ENCODE measurements at places on chromosomes 1 and 21.

- DNase-seq, result no peak
Observed at GRCh38 chr1:162010175-162010506, 13.5 kb downstream of the OLFML2B start.

DNA sequence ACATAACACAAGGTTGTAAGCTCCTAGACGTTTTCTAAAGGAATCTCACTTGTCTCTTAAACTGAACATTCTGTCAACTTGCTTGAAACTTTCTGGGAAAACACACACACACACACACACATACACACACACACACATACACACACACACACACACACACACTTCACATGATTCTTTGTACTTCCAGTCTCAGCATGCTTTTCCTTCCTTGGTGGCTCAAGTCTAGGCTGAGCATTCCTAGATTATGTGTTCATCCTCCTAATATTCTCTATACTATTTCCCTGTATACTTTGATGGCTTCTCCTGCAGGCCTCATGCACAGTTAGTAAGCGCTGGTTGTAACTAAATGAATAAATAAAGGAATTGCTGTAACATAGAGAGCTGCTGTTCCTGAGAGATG lies 372.1 kb downstream of the PTPRC start:
- no peak for DNase-seq

GRCh38 chr21:35730325-35730724 lies 330.0 kb downstream of the SETD4 start:
- DNase-seq, result no peak

- DNase-seq, result no peak
Observed at GRCh38 chr1:56835657-56836056, 16.5 kb upstream of the FYB2 start.

- DNase-seq, result no peak
Observed at GRCh38 chr1:206909883-206910318, 11.8 kb downstream of the FCMR start.

DNA sequence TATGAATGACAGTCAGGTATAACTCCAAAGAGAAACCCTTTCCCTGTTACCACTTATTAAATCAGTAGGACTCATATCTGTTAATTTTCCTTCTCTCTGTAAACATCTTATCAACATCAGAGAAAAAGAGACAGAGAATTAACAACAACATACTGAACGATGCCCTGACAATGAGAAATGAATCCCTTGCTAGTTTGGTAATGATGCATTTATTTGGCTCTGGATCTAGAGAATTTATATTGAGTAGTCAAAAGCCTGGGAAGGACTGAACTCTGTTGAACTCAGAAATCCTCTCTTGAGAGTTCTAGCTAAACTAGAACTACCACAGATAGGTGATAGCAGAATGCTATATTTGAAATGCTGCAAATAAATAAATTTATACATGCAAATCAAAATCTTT lies 325.6 kb downstream of the DISC1 start:
- DNase-seq, result no peak

DNA sequence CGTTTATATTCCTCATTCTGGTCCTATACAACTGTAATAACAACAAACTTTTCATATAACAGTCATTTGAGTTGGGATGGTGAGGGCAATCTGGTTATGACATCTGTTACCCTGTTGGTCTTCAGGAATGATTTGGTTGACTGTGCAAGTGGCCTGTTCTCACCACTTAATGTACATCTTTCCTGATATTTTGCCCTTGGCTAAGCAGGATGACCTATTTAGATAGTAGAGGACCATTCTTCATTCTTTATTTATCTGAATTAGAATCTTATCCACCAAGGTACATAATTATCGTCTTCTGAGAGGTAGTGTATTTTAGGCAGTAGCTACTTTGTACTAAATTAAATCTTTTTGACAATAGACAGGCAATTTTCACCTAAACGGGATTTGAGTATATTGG lies 154.3 kb downstream of the DNM3 start:
- DNase-seq, result no peak

DNA sequence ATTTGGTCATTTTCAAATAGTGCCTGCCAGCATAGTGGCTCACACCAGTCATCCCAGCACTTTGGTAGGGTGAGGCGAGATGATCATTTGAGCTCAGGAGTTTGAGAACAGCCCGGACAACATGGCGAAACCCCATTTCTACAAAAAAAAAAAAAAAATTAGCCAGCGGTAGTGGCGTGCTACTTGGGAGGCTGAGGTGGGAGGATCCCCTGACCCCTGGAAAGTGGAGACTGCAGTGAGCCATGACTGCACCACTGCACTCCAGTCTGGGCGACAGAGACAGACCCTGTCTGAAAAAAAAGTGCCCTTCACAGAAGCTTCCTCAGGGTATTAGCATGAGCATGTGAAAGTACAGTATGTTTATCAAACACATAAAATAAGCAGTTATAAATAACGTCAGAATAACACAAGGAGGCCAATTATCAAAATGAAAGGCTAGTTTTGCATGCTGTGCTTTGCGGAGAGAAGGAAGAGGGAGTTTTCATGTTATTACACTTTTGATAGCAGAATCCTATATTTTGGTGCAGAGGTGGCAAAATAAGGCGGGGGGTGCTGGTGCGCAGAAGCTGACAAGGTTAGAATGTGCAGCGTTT lies 781 bp upstream of the METTL13 start:
- peak; percentile 20 for DNase-seq

GRCh38 chr1:178933709-178934490 lies 63.0 kb upstream of the ANGPTL1 start:
- no peak for DNase-seq

DNA sequence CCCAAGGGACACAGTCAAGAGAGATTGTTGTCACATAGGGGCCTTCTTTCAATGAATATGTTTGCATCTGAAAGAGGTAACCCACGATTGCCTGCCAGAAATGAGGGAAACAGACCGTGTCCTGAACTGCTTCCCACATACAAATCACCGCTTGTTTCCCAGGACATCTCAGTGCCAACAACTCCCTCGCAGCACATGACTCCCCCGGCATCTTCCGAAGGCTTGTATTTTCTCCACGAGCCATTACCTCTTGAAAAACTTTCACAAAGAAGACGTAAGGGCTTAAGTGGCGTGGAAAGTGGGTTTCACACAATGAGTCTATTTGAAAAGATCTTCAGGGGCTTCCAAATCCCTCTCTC lies 31.6 kb upstream of the PDE9A start:
- DNase-seq, result no peak

DNA sequence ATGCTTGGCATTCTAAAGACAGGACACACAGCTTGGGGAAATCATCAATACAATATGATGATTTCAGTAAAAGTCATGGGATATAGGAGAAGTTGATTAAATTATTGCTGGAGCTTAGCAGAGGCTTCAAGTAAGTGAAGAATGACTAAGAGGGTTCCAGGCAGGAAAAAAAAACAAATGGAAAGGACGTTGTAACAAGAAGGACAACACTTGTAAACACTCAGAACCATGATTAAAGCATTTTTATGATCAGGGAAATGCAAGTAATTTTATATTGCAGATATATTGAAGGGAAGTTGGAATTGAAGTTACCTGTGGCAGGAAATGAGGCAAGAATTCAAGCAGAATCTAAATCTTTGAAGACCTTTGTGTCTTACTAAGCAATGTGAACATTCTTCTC lies 602.7 kb upstream of the NEGR1 start:
- no peak for DNase-seq

GRCh38 chr1:19360843-19361610 lies 48.9 kb downstream of the SLC66A1 start:
- DNase-seq, result no peak

DNA sequence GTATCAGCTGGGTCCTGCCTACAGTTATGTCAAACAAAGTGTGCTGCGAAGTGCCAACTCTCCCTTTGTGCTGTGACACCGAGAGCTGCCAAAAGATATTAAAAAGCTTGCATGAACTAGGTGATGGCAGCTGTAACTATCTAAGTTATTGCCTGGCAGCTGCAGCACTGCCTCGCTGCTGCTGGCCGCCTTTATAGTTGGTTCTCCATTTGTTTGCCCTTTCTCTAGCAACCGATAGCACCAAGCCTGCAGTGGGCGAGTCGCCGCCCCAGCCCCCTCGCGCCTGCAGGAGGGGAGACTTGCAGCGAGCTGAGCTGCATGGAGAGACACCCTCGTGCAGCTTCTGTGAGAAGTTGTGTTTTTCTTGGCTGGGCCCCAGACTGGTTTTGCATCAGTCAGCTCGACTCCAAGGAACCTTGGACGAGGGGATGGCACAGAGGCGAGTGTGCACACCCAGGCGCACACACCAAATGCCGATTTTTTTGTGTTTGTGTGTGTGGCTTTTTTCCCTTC lies 330.6 kb downstream of the RPS6KC1 start:
- DNase-seq, result peak; percentile 36

GRCh38 chr21:16978309-16978895 lies 534.4 kb upstream of the CXADR start:
- no peak for DNase-seq

DNA sequence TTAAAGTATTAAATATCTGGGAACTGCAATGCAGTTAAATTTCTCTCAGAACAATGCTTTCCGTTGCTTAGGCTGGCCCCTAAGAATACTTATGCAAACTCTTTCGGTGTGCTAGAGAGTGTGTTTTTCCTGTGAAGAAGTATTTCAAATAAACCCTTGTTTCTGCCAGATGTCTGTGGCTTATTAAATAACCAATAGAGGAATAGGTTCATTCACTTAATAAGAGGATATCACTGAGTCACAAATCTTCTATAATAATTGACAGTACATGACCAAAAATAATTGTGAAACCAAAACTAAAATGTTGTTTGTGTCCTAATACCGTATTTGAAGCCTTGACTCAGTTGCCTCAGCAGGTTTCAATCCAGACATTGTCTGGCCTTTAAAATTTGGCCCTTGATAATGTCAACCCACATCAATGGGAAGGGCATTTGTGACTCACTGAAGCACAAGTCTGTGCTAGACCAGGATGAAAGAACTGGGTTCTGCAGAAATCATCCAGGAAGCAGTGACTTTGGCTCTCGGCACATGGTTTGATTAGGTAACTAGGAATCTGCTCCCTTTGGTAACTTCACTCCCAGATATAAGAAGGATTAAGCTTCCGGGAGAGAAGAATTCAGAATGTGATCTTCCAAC lies 104.2 kb upstream of the BARHL2 start:
- DNase-seq, result no peak

DNA sequence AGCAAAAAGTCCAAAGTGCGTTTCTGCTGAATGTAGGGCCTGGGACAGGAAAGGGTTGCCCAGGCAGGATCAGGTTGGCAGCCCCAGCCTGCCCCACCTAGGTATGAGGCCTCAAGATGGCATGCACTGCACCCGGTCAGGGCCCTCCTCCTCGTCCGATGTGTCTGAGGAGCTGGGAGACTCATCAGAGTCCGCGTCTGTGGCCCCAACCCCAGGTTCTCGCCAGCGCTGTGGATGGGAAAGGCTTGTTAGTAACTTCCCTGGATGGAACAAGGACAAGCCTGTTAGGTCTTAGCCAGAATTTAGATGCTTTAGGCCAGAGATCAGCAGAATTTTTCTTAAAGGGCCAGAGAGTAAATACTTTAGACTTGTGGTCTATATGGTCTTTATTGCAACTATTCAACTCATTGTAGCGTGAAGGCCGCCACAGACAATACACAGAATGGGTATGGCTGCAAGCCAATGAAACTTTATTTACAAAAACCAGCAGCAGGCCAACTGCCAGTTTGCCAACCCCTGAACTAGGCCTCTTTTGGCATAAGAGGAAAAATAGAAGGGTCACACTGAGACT lies 12.4 kb downstream of the PEA15 start:
- peak; percentile 38 for DNase-seq

GRCh38 chr1:93614541-93614940 lies 67.1 kb downstream of the BCAR3 start:
- DNase-seq, result no peak

DNA sequence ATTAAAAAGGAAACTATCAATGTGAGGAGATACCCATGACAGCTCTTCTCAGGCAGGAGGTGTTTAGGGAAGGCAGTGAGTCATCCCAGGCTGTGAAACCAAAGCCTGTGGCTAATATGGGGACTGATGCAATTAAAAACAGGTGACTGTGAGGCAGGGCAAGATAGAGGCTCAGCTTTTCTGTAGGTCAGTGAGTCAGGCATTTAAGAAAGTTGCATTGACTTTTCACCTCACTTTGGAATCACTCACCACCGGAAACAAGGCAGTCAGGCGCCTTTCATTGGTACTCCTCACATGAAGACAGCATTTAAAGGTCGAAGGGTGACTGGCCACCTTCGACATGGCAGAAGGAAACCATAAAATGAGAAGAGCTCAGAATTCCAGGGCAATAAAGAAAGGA lies 54.5 kb downstream of the PAPPA2 start:
- no peak for DNase-seq

- DNase-seq, result no peak
Observed at GRCh38 chr21:20971296-20971921, 26.8 kb upstream of the NCAM2 start.

GRCh38 chr1:198480876-198481275 lies 59.6 kb downstream of the ATP6V1G3 start:
- no peak for DNase-seq

DNA sequence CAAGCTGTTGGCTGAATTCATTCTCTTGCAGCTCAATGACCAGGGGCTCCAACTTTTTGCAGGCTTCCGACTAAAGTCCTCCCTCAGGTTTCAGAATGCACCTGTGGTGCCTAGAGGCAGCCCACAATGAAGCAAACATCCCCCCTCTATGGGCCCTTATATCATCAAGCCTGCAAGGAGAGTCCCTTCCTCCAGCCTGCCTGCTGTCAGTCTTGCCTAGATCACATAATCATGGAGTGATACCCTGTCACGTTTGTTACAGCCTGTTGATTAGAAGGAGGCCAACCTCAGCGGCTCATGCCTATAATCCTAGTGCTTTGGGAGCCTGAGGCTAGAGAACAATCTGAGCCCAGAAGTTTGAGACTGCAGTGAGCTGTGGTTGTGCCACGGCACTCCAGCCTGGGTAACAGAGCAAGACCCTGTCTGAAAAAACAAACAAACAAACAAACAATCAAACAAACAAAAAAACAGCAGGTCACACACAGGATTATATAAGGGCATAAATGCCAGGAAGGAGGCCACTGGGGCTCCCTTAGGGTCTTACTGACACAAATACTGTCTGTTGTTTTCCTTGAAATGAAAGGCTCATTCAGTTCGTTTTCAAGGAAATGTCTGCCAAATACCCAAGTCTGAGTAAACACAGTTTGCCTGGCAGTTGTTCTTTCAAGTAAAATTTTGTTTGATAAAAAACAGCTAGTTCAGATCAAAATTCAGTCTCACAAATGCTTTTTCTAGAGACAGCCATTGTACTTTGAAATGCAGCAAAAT lies 4.7 kb upstream of the SPRR3 start:
- no peak for DNase-seq

DNA sequence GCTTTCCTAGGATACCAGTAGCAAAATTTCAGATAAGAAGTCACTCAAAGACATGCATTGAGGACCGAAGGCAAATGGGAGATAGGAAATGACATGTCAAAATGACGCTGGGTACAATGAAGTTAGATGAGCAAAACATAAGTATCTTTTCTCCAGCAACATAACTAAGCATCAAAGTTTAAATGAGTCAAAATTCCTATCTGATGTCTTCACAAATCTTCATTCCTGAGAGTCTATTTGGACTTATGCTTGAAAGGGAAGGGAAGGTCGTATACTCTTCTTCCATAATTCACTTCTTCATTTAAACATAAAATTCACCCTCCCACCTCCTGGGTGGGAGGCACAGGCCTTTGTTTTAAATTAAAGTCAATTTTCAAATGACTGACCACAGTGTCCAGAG lies 4.1 kb upstream of the TMEM81 start:
- DNase-seq, result no peak

- DNase-seq, result no peak
Observed at GRCh38 chr1:208537198-208537597, 293.0 kb upstream of the PLXNA2 start.

- DNase-seq, result no peak
Observed at GRCh38 chr1:31805318-31805717, 10.5 kb downstream of the SPOCD1 start.

Data from NCI-H774 (cell line).